ENCODE measurements at places on chromosomes 4 and X.
A peak's percentile ranks its signal among the peaks of the same experiment; 100 is the strongest.

GRCh38 chr4:121073004-121073435, 685 bp upstream of the NDNF start:
- DNase-seq, result peak; percentile 3

- no peak for DNase-seq
Observed at GRCh38 chrX:147838465-147839131, 73.1 kb upstream of the FMR1 start.

GRCh38 chr4:63814171-63814964, 594.9 kb downstream of the TECRL start:
- no peak for DNase-seq

DNA sequence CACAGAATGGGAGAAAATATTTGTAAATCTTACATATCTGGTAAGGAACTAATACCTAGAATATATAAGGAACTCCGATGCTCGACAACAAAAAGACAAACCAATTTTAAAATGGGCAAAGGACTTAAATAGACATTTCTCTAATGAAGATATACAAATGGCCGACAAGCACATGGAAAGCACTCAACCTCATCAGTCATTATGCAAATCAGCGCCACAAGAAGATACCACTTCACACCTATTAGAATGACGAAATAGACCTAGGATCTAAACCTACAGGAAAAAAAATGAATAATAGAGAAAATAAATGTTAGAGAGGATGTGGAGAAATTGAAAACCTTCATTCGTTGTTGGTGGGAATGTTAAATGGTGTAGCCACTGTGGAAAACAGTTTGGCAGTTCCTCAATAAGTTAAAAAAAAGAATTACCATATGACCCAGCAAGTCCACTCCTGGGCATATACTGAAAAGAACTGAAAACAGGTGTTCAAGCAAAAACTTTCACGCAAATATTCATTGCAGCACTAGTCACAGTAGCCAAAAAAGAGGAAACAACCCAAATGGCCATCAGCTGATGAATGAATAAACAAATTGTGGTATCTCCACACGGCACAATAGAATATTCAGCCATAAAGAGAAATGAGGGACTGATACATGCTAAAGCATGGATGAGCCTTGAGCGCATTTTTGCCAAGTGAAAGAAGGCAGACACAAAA, 57.3 kb upstream of the WDR19 start:
- no peak for DNase-seq

DNA sequence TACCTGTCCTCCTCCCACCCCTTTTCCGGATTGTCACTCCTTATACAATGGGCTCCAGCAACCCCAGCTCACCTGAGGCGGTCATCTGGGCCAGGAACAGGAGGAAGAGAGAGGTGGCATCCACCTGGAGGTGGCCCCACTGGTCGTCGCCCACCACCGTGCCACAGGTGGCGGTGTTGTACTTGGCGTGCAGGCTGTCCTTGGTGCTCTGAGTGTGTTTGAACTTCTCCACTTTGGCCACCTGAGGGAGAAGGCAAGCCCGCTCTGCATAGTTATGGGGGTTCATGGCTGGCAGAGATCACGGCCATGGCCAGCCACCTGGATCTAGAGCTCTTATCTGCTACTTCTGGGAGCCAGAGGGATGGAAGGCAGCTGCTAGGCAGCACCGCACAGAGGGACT, 32.9 kb downstream of the PHKA2 start:
- no peak for DNase-seq

- no peak for DNase-seq
Observed at GRCh38 chrX:137684591-137684990, 118.7 kb downstream of the ZIC3 start.

DNA sequence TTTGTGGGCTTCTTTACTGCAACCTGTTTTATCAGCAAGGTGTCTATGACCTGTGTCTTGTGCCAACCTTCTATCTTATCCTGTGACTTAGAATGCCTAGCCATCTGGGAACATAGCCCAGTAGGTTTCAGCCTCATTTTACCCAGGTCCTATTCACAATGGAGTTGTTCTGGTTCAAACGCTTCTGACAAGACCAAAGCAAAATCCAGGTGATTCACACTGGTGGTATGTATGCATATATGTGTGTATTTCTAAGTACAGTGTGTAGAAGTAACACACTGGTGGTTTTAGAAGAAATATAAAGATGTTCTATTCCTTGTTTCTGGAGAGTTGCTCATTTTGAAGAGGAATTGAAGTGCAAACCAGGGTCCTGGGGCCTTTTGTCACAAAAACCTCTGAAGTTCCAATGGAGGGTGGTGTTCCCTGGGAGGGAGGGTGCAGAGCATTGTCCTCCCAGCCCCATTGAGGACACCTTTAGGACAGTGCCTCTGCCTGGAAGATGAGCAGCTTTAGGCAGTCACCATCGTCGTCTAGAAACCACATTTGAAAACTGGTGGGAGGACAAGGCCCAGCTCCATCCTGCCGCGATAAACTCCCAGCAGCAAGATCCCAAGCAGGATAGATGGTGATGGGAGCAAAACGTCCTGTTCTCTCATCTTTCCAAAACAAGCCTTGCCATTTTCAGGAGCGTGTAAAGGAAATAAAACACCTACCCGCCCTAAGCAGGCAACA, 191.4 kb downstream of the TSPAN5 start:
- DNase-seq, result no peak

GRCh38 chrX:51803833-51804232, 60.6 kb downstream of the GSPT2 start:
- DNase-seq, result no peak

DNA sequence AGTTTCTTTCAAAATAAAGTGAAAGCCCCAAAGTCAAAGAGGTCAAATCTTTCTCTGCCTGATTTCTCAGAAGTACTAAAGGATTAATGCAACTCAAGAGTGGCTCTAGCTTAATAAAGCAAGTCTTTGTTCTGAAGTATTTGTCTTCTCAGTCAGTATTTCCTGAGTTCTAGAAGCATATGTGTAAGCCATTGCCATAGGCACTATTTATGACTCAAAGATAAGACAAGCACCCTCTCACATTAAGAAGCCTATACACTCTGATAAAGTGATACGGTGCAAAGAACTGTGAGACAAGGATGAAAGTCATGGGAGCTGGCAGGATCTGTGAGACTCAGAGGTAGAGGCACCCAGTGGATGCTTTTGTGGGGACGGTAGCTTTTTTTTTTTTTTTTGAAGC, 60.9 kb downstream of the AASDH start:
- no peak for DNase-seq

- no peak for DNase-seq
Observed at GRCh38 chr4:23438764-23439163, 451.1 kb downstream of the PPARGC1A start.

DNA sequence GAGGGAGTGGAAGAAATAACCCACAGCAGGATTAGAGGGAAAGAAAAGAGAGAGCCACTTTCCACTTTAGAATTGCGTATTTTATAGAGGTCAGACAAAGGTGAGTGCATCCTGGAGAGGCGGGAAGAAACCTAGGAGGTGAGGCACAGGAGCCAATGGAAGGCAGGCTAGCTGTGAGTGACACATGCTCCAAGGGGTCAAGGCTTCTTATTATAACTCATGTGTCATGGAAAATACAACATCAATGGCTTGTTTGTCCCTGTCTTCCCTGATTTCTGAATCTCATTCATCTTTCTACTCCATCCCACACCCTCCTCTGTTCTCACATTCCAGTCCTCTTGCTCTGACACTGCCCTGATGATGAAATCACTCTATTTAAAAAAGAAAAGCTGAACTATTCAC, 14.4 kb downstream of the ANXA3 start:
- DNase-seq, result no peak

DNA sequence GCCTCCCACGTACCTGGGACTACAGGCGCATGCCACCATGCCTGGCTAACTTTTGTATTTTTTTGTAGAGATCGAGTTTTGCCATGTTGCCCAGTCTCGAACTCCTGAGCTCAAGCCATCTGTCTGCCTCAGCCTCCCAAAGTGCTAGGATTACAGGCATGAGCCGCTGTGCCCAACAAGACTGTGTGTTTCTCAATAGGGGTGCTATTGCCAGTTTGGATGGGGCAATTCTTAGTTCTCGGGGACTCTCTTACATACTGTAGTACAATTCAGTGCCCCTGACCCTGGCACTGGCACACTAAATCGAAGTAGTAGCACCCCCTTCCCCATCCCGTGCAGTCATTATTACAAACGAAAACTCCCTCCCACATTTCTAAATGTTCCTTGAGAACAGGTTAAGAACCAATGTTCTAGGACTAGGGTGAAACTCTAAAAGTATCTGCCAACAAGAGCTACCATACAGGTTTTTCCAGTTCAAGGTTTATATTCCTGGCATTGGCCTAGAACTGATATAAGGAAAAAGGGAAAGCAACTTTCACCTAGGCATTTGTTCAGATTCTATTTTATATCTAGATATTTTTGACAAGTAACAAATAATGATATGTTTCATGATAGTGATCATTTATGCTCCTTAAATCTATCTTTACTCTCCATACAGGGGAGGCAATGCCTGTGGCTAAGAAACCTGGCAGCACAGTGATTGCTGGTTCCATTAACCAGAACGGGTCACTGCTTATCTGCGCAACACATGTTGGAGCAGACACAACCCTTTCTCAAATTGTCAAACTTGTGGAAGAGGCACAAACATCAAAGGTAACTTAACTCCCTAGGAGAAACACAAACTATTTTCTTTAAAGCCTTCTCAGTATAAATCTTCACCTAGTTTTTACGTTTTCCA, 50.4 kb upstream of the PGAM4 start:
- no peak for DNase-seq

DNA sequence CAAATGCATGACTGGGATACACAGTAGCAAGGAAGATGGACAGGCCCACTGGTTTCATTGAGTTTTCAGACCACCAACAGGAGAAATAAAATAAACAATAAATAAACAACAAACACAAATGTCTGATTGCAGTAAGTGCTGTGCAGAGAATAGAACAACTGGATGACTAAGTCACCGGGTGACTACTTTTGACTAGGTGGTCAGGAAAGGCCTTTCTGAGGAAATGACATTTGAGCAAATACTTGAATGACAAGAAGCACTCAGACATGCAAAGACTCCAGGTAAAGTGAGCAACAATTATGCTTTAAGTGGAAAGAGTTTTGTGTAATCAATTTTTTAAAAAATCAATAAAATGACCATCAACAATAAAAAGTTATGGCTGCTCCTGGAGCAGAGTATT, 137.7 kb downstream of the BTC start:
- no peak for DNase-seq

DNA sequence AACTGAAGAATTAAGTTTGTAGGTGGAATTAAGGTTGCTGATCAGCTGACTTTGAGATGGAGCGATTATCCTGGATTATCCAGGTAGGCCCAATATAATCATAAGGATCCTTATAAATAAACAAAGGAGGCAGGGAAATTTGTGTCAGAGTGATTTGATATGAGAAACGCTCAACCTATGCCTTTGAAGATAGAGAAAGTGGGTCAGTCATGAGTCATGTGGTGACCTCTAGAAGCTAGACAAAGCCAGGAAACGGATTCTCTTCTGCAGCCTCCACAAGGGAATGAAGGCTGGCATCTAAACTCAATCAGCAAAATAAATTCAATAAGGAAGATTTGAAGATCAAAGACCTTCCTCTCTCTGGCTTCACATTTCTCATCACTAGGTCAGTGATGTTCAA, 41.5 kb upstream of the SMIM10 start:
- DNase-seq, result no peak

DNA sequence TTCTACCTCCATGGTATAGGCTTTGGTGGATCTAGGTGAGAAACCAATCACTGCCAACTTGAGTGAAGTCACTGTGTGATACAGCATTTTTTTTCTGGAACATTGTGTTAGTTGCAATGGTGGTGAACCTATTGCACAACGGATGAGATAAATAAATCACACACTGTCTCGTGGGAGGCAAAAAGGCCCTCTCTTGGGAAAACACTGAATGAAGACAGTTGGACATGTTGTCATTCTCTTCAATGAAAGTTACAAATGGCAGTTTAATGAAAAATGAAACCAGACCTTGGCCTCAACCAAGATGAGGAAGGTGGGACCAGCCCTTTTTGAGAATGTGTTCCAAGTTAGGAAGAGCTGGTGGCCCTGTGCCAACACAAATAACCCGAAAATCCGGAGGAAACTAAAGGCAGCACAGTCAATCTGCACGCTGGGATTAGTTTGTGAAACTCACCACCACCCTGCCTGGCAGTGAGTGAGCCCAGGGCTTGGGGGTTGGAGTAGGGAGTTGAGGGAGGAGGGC, 5.4 kb upstream of the ADGRG2 start:
- no peak for DNase-seq

GRCh38 chr4:92304121-92304520, 355 bp downstream of the GRID2 start:
- no peak for DNase-seq

DNA sequence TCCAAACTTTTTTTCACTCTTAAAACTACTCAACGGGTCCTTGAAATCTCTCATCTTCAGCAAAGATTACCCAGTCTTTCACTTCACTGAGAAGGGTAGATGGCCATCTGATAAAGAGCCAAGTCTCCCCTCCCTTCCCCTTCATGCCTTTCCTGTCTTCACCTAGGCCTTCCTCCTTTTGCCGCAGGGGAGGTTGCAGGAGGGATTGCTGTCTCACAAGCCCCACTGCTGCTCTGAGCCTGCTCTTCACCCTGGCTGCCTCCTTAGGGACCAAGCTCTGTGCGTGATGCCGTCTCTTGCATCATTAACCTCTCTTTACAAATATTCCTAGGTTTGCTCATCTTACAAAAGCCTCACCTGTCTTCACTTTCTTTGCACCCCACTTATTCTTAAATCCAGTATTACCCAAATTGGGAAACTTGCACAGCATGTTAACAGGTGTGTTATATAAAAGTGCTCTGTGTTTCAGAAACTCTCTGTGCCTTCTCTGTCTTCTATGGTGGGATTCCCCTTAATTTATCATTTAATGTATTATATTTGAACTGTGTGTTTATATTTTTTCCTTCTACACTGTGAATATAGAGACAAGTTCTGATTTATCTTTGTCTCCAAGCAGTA, 3.8 kb downstream of the ZFX start:
- no peak for DNase-seq

- DNase-seq, result no peak
Observed at GRCh38 chr4:138510053-138510452, 267.9 kb upstream of the SLC7A11 start.

DNA sequence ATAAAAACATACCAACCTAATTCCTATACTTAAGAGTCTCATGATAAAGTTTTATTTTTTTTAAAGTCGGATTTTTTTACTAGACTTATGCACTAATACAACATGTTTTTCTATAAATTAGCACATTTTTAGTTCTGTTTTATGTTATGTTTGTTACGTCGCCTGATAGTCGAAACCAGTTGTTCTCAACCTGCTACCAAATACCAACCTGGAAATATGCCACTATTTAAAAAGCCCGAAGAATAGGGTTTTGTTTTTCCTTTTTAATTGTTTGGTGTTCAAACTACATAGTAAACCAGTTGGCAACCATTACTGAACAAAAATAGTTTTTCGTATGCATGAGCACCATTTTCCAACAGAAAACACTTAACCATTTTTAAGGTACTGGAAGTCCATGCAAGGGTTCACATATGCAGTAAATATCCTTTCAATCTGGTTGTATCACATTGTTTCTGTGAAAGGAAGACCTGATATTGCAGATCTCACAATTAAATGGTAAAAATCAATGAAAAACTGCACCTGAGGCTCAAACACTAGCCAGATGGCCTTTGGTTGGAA, 1.4 kb downstream of the WDFY3 start:
- DNase-seq, result no peak

- DNase-seq, result no peak
Observed at GRCh38 chr4:152972821-152973628, 36.9 kb downstream of the FHDC1 start.

- DNase-seq, result no peak
Observed at GRCh38 chr4:178165251-178165950, 723.2 kb upstream of the AGA start.

- DNase-seq, result no peak
Observed at GRCh38 chrX:110786486-110786885, 9.1 kb downstream of the CHRDL1 start.

- DNase-seq, result no peak
Observed at GRCh38 chr4:17095771-17096170, 197.3 kb upstream of the LDB2 start.
